ENCODE measurements at places on chromosomes 11 and 22.

GRCh38 chr11:76382209-76382608 lies 1.1 kb downstream of the GVQW3 start:
- peak overlapping the region; percentile 88 for H3K4me3 ChIP-seq
- H3K4me1 ChIP-seq = peaks cover 30% of the 10 kb centered on the region
- H3K27ac ChIP-seq = no peak overlapping the region

DNA sequence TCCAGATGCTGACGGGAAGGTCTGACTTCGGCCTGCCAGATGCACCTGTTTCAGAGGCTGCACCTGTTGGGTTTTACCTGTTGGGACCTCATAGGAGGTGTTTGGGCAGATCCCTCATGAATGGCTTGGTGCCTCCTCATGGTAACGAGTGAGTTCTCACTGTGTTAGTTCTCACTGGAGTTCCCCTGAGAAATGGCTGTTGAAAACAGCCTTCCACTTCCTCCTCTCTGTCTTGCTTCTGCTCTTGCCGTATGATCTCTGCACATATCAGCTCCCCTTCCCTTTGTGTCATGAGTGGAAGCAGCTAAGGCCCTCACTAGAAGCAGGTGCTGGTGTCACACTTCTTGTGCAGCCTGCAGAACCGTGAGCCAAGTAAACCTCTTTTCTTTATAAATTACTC lies 207.6 kb upstream of the SEZ6L start:
- H3K4me1 ChIP-seq = peaks cover 9% of the 10 kb centered on the region
- DNase-seq = no peak
- H3K4me3 ChIP-seq = no peak overlapping the region

GRCh38 chr11:96303064-96303463 lies 39.9 kb downstream of the MAML2 start:
- no peak overlapping the region for H3K27ac ChIP-seq
- no peaks in the 10 kb centered on the region for H3K36me3 ChIP-seq
- H3K4me1 ChIP-seq = no peaks in the 10 kb centered on the region

GRCh38 chr11:123286761-123287160 lies 91.7 kb upstream of the CLMP start:
- no peak overlapping the region for H3K4me3 ChIP-seq
- H3K36me3 ChIP-seq = no peaks in the 10 kb centered on the region
- DNase-seq = no peak
- H3K27me3 ChIP-seq = no peaks in the 10 kb centered on the region
- H3K4me1 ChIP-seq = no peaks in the 10 kb centered on the region
- no peak overlapping the region for H3K27ac ChIP-seq
